Renal pelvis (tissue), 12 donors: ENCODE measurements at places on chromosomes 3 and 15. TPM values are rescaled to one million over a fixed set of nuclear protein-coding genes. Genes with fewer than 3 reads are reported as not detected.

DNA sequence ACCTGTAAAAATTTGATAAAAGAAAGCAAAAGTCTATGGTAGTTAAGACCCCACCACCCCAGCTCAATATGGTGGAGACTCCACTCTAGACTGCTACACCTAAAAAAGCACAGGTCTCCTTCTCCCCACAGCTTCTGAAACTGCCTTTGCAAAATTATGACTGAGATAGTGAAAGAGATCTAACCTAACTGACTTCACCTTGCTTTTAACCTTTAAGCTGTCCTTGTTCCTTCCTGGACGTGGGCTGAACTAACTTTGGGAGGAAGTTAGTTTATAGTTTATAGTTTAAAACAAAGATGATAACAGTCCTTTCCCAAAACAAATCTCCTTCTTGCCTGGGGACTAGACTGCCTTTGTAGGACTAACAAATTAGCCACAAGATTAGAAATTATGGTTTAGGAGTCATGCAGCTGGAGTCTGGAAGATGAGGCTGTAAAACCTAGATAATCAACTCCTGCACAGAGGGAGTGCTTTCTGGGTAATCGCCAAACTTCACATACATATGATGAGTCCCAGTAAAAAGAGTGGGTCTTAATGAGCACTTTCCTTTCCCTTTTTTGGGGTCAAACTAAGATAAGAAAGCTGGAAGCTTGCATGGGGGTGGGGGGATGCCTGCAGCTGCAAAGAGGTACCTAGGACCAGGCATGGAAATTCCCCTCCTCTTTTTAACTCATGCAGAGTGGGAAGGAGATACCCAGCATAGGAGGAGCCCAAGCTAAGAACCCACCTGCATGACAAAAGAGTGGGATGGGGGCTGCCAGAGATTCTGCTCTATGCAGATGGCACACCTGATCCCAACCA, 17.5 kb downstream of the CCR8 start:
- no peak for DNase-seq

GRCh38 chr3:133901083-133901482, 5.4 kb upstream of the RAB6B start:
- no peak for DNase-seq

DNA sequence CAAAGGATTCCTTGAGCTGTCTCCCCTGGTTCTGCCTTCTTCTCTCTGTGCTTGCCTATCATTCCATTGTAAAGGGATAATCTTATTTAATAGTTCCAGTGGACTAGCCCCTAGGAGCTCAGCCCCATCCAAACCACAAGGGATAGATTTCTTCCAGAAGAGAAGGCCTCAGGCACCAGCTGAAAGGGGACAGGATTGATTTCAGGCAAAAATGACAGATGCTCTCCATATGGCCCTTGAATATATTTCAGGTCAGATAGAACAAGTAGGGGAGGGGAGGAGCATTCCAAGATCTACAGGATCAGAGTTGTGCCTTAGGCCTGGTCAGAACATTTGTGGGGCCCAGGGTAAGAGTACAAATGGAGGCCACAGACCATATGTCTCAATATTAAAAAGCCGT, 85.3 kb downstream of the RPLP1 start:
- DNase-seq: no peak

The AP4E1 gene
- polyA plus RNA-seq: 6.9 TPM

The LRRN1 gene
- polyA plus RNA-seq: 17.2 TPM

DNA sequence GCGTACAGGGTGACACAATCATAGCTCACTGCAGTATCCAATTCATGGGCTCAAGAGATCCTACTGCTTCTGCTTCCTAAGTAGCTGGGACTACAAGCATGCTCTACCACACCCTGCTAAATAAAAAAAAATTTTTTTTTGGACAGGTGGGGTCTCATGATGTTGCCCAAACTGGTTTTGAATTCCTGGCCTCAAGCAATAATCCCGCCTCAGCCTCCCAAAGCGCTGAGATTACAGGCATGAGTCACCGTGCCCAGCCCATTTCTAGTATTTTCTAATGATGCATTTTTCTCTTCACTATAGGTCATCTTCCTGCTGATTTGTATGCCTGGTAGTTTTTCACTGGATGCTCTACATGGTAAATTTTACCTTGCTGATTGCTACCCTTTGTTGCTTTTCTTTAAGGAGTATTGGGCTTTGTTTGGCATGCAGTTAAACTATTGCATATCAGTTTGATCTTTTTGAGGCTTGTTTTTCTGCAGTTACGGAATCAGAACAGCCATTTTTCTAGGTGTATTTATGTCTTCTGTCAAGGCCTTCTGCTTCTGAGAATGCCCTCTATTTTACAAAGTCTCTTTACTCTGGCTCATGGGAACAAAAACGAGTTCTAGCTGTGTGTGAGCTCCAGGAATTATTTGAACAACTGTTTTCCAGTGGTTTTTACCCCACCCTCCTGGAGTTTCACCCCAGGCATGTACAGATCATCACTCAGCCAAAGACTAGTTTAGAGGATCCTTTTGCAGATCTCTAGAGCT, 14.2 kb upstream of the NPTN start:
- no peak for DNase-seq

The RTP3 gene
- not detected for polyA plus RNA-seq
